ENCODE measurements at places on chromosomes 11 and 22.

DNA sequence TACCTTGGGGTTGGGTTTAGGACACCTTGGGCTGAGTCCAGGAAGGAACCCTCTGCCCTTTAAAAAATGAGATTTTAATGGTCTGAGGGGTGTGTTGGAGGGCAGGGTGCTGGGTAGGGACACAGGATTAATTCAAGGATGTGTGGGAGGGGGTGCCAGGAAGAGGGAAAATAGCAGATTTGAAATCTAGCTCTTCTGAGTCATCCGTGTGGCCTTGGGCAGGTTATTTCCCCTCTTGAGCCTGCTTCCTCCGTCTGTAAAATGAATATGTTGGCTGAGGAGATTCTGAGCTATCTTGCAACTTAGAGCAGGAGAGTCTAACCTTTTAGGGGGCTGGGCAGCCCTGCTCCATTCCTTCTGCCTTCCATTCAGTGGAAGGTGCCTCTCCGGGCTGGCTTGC lies 3.0 kb downstream of the TSPAN18 start:
- no peak for DNase-seq

DNA sequence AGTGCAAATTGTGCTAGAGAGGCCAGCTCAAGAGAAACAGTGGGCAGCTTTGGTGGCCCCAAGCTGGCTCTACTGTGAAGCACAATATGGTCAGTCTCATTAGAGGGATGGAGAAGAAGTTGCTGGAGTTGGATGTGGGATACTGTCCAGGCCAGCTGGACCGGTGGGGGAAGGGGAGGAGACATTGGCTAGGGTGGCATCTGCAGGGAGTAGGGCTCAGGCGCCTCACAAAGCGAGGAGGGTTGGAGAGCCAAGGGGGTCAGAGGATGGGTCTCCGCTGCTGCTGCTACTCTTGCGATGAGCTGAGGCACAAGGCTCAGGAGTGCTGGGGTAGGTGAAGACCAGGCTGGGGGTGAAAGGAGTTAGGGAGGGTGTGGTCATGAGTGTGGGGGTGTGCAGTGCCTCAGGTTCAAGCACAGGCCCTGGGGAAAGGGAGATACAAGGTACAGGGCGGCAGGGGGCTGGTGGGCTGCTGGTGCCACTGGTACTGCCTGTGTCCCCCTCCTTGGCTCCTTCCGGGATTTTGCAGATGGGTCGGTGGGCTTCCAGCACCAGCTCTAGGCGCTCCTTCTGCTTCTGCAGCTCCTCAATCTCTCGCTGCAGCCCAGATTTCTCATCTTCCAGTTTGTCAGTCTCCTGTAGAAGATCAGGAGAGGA lies 2.3 kb downstream of the CCDC85B start:
- no peak for DNase-seq

GRCh38 chr11:115659061-115659963 lies 155.1 kb upstream of the CADM1 start:
- DNase-seq = no peak

DNA sequence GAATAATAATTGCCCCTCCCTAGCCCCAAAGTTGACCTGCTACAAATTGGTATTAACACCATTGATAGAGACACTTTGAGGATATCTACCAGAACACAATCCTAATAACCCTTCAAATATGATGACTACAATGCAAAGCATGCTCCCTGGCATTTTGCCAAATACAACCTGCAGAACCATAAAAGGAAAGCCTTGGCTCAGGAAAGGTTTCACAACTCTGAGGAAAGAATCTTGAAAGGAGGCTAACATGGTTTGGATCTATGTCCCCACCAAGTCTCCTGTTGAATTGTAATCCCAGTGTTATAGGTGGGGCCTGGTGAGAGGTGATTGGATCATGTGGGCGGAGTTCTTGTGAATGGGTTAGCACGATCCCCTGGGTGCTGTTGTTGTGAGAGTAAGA lies 140.4 kb upstream of the ARHGAP42 start:
- DNase-seq = no peak

DNA sequence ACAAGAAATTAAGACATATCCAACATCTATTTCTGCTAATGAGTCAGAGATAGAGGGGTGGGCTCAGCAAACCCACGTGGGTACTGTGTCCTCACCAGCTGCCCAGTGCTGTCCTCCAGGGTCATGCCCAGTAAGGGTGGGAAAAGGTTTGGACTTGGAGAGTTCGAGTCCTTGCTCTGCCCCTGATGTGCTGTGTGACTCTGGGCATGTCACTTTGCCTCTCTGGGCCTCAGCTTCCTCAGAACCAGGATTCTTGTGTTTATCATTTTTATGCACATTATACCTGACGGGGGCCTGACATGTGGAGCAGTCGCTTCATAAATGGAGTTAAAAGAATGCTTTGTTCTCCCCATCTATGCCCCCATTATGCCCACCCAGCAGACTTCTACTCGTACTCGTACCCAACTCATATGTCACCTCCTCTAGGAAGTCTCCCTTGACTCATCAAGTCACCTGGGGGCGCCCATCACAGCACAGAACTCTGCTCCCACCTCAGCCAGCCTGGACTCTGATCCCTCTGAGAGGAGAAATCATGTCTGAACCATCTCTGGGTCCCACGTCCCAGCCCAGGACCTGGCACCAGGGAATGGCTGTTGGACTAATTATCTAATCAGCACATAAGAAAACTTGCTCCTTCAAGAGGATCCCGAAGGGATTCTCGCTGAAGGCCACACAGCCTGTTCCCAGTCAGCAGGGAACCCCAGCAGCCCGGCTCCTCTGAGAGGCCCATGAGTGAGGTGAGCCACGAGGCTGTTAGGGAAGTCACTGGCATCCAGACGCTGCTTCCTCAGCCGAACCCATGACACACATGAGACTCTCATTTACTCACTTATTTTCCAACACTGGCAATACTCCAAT lies 38.7 kb upstream of the TSKU start:
- DNase-seq = no peak

DNA sequence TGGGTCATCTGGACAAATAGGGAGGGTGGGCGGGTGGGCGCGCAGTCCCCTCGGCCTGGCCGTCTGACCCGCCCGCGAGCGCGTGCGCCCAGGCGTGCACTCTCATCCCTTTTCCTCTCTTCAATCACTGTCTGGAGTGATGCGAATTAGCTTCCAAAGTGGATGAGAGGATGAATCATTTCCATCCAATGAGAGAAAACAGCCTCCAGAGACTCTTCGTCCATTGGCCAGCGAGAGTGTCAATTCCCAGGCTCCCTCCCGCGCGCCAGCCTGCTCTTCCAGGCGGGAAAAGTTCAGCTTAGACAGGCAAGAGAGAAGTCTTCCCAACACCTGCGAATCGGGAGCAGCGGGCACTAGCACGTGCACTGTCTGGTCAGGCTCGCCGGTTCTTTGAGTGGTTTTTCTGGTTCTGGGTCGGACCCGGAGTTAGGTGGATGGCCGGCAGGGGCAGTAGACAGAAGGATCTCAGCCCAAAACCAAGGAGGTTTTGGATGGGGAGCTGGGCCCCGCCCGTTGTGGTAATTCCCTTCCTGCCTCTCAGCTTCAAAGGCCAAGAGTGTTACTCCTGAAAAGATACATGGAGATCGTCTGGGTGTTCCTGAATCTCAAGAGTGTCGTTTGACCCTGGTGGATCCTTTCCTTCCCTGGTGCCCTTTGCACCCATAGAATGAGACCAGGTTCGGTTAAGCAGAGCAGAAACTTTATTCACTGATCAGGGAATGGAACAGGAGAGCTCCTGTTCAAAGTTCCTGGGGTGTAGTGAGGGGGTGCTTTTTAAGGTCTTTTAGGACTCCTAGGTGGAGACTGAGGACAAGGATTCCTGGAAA lies 33.4 kb upstream of the GLYATL1 start:
- DNase-seq = no peak

DNA sequence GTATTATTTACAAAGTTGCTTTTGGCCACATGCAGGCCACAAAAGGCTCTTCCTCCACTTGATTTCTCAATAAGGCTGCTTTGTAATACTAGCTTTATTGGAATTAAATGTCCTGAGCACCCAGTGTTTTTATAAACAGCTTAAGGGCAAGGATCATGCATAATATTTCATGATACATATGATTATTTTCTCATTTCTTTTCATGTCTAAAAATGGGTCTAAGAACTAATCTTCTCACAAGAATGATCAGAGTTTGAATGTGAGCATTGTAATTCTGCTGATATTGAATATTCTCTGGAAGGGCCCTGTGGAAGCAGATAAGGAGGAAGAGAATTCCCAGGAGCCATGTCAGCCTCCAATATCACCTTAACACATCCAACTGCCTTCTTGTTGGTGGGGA lies at the start of gene OR52K2:
TSS of gene OR52K2 (plus strand) at position 301 of the 400 bp plus-strand sequence. CDS start at position 346, 45 bp downstream.
- no peak for DNase-seq

- no peak for DNase-seq
Observed at GRCh38 chr11:71266114-71266833, 13.9 kb upstream of the SHANK2 start.

GRCh38 chr11:83736684-83737083 lies 450.5 kb upstream of the CCDC90B start:
- DNase-seq = no peak

DNA sequence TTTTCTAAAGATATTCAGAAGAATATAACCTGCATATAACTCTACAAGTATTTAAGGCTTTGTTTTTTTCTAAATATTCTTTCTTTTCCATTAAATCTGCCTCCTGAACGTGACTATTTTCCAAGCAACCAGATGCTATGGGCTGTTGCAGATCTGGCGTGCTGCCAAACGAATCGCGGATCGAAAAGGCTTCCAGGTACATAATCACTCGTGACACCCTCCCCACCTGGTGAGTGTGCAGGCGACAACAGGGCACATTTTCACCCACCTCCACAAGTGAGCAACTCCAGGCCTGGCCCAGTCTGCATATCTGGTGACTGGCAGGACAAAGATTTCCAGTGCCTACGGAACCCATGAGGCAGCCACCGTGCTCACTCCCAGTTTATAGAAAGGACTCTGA lies 660.1 kb downstream of the OPCML start:
- DNase-seq = no peak

GRCh38 chr22:25210793-25211192 lies 8.6 kb upstream of the CRYBB2 start:
- DNase-seq = no peak

DNA sequence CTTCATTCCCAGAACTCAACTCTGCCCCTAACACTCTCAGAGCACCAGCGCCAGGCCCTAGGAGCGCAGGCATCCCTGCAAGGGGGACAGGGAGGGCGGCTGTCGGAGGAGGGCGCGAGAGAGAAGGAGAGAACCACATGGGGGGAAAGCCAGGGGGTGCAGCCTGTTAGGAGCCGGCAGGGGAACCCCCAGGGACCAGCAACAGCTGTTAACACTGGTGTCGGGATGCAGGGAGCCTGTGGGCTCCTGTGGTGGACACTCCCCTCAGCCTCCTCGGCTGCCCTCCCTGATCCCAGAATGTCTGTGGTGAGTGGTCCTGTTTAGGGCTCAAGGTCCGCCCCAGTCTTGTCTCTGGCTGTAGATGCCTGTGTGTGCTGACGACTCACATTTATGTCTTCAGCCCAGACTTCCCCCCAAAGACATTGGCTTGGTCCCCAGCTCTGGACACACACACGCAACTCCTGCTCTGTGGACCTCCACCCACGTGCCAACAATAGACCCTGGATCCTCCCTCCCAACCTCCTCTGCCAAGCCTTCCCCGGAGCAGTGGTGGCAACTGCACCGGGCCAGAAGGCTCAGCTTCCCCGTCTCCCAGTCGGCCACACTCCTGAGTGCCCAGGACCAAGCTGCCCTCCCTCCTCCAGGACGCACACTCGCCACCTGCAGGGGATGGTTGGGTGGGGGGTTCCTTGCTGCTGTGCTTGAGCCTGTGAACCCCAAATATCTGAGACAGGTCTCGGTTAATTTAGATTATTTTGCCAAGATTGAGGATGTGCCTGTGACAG lies 817 bp upstream of the IFITM5 start:
- no peak for DNase-seq

DNA sequence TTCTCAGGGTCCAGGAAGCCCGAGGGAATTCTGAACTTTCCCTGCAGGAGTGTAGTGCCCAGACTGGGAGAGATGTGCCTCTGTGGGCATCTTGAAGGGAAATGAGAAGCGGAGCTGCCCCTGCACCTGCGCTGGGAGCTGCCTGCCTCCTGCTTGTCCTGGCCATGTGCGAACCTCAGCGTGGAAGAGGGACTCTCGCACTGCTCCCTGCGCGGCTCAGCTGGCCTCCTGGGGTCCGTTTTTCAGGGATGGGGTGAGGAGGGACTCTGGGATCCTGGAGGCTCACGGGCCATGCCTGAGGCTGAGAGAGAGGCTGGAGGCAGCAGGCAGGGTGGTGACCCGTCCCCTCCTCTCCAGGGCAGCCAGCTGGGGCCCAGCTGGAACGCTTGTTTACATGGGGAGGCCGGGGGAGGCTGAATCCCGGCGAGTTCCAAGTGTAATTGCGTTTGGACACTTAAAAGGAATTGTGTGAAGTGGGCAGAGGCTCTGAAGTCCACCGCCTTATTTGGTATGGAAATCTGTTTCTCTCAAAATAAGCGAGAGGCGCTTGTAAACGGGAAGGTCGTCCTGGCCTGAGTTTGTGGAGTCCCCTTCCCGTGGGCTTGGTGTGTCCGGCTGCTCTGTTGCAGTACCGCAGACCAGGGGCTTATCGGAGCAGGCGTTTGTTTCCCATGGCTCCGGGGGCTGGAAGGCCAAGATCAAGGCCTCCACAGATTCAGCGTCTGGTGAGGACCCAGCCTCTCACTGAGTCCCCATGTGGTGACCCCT lies 1.2 kb upstream of the MRGPRF start:
- no peak for DNase-seq

GRCh38 chr11:124322356-124322755 lies 2.4 kb upstream of the OR8D2 start:
- DNase-seq = no peak

GRCh38 chr22:21680830-21681565 lies 15.2 kb downstream of the PPIL2 start:
- DNase-seq = no peak

DNA sequence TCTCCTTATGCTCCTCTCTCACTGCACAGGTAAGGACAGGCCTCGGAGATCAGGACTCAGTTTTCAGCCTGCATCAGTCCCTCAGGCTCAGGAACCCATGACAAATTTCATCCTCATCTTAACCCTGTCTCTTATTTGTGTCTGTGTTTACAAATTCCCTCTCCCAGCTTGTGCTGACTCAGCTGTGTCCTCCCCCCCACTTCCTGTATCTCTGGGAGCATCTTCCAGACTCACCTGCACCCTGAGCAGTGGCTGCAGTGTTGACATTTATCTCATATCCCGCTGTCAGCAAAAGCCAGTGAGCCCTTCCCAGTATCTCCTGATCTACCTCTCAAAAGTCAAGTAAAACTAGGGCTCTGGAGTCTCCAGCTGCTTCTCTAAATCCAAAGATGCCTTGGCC lies 65.6 kb upstream of the VPREB1 start:
- no peak for DNase-seq

DNA sequence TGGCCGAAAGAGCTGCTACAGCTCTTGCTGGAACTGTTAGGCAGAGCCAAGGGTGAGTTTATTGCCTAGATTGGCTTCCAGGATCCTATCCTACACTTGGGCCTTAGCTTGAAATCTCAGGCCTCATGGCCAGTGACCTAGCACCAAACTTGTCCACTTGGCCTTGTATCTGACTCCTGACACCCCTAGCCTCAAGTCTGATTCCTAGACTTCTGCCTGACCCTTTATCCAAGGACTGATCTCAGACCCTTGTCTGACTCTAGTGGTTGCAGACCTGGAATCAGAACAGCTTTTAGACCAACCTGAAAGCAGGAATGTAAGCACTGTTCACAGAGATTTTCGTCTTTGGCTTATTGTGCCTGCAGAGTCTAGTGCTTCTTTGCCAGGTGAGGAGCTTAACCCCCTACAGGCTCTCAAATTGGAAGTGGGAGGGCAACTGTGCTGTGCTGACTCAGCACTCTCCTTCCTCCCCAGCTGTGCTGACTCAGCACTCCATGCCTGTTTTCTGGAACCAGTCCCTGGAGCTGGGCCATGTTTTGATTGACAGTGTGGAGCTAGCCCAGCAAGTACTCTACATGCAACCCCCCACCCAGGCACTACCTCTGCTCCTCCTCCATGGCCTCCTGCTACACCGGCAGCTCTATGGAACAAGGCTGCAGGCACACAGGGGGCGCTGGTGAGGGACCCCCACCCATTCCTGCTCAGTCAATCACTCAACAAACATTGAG lies 35.1 kb downstream of the RRP8 start:
- no peak for DNase-seq
